ENCODE measurements at places on chromosomes 2 and 18.

GRCh38 chr2:34305587-34305986, 706.5 kb upstream of the FAM98A start:
- no peak for DNase-seq

- DNase-seq: no peak
Measured at GRCh38 chr2:45567288-45567963, 43.6 kb downstream of the SRBD1 start.

DNA sequence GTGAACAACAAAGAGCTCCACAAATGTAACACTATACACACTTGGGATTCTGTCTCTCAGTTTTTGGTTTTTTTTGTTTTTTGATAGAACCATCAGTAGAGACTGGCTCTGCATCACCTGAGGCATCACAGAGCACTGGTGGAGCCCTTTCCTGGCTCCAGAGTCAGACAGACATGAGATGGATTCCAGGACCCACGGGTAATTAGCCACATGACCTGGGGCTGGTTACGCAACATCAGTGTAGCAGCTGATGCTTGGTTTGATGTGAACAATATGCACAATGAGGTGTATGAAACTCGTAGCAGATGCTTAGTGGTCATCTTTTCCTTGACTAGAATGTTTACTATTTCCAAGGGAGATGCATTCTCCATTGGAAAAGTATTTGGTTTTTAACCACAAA, 40.7 kb downstream of the CMPK2 start:
- no peak for DNase-seq

GRCh38 chr2:239736358-239737143, 288.6 kb downstream of the NDUFA10 start:
- no peak for DNase-seq

- DNase-seq: no peak
Measured at GRCh38 chr2:201707142-201707541, 8.7 kb upstream of the MPP4 start.

GRCh38 chr2:15532996-15533395, 28.1 kb downstream of the NBAS start:
- no peak for DNase-seq

GRCh38 chr2:218179782-218180181, 13.0 kb upstream of the CXCR1 start:
- no peak for DNase-seq

GRCh38 chr2:201255408-201256033, 4.8 kb upstream of the CASP8 start:
- no peak for DNase-seq

DNA sequence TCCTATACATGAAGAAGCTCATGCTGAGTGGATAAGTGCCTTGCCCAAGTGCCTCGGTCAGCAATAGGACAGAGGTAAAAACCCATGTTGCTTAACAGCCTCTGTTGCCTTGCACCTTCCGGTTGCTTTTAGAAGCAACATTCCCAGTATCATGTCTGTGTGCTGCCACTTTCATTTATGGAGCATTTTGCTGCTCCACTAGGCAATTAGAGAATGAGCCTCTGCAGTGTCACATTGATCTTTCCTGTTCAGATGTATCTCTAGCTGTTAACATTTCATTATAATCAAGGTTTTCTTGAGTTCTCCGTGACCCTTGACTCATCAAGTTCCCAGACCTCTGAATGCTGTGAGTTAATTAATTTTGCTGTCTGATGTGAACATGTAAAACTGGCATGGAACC, 134.5 kb upstream of the EPB41L3 start:
- DNase-seq: no peak

DNA sequence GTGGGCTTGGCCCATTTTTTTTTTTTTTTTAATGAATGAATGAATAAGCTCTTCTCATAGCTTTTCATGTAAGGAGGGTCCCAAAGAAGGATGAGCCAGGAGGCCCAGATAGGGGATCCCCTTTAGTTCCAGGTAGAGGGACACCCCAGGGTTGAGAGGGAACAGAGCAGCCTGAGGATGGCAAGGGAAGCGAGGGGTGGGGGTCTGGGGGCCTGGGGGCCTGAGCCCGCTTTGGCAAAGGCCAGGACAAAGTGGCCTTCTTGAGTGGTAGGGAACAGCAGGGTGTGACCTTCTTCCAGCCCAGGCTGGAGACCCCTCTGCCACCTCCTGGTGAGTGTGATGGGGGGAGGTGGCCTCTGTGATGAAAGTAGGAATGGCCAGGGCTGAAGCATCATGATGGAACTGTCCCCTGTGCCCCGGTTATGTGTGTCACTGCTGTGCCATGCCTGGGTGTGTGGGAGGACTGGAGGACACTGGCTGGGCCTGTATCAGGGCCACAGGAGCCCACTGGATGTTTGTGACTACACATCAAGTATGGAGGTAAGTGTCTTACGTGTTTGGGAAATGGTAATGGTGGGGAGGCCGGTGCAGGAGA, 263.5 kb upstream of the HDAC4 start:
- DNase-seq: no peak

DNA sequence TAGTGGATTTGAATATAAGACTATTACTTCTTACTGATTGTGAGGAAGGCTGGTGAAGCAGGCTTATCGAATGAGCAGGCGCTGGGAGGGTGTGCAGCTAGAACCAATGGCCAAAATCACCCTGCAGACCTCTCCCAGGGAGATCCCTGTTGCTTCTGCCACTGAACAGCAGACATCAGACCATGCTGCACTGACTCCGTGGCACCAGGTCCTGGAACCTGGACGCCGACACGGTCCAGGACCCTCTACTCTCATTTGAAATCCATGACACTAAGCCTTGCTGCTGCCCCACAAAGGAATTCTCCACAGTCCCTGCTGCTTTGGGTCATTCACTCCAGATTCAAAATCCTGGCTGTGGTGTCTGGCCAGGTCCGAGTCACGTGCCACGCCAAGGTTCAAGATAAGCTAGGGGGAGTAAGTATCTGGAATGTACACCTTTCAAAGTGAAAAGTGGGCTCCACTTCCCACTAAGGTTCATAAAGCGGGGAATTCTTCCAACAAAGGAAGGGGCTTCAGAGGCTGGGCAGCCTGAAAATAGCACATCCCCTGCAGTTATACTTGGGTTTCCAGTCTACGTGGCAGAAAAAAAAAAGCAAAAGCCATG, 9.0 kb upstream of the YWHAQ start:
- DNase-seq: no peak

GRCh38 chr18:33804258-33804657, 226.2 kb downstream of the ASXL3 start:
- DNase-seq: no peak

- no peak for DNase-seq
Measured at GRCh38 chr2:32947484-32948143, 861 bp downstream of the LTBP1 start.

- no peak for DNase-seq
Measured at GRCh38 chr2:68646303-68646702, 2.9 kb downstream of the PROKR1 start.

DNA sequence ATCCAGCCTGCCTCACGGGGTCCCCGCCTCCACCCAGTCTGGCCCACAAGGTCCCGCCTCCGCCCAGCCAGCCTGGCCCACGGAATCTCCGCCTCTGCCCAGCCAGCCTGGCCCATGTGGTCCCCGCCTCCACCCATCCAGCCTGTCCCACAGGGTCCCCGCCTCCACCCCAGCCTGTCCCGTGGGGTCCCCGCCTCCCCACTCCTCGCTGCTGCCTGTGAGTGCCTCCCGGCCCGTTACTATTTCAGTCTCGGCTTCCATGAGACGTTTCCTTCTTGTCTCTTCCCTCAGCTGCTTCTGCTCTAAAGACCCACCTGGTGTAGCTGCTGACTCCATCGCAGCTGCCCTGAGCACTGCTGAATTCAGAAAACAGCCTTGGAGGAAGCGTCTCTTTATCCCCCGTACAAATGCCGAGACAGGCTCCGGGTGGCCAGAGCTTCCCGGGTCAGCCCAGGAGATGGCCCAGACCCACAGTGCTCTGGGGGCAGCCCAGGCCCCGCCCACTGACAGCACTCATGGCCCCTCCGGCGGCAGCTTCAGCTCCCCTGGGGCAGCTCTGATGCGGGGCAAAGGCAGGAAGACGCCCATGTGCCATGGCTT, 69.8 kb downstream of the NFATC1 start:
- DNase-seq: no peak

GRCh38 chr2:228629251-228629650, 447.8 kb upstream of the SPHKAP start:
- no peak for DNase-seq

DNA sequence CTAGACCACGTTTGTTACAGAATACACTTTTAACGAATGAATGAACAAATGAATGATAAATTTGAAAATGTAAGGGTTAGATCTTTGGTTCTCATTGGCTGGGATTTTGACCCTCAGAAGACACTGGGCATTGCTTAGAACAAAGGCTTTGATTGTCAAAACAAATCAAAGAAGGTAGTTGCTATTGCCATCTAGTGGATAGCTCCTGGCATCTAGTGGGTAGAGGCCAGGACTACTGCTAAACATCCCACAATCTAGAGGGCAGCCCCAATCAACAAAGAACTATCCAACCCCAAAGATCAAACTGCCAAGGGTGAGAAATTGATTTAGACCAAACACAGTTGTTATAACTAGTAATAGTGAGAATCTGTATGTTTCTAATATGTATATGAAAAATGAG, 552.3 kb downstream of the KCNJ3 start:
- DNase-seq: no peak

- no peak for DNase-seq
Measured at GRCh38 chr18:66046032-66046602, 295.3 kb downstream of the CDH7 start.

GRCh38 chr2:144686518-144687215, 166.7 kb upstream of the ZEB2 start:
- no peak for DNase-seq

DNA sequence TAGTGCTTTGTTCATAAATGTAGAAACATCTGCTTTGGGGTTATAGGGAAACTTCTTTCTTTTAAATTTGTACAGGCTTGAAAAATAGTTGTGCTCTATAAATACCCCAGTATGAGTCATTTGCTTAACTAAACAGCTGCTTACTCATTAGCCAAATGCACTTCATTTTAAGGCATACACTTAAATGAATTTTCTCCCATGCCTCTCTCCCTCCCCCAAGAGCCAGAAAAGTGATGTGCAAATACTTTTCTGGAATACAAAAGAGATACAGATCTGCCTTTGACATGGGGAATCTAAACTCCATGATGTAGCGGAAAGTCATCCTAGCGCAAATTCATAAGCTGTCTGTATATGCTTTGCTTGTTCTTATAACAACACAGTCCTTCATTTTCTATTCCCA, 469.4 kb downstream of the DLGAP1 start:
- no peak for DNase-seq

GRCh38 chr18:1037776-1038175, 133.1 kb downstream of the ADCYAP1 start:
- no peak for DNase-seq

- DNase-seq: no peak
Measured at GRCh38 chr2:223797037-223797436, 40.3 kb downstream of the AP1S3 start.

DNA sequence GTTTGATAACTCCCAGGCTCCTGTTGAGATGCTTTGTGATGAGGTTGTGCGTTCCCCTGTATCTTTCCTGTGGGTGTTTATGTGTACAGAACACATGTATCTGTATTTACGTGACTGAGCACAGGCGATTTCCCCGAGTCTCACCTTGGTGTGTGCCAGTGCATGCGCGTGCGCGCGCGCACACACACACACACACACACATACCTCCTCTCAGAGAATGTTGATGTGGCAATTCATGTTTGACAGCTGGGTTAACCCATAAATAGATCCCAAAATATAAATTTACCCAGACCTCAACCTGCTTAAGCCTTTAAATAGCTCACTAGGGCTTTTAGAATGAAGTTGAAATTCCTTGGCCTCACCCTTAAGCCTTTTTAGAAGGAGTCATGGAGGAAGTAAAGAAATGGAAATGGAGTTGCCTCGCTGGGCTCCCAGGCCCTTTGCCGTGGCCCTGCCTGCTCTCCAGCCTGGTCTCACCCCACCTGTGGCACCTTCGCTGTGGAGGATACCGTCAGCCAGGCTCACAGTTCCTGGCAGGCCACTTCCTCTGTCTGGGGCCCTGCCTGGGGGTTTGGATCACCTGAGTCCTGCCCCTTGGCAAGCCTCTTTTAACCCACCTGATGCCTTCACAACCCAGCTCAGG, 20.3 kb downstream of the AGAP1 start:
- no peak for DNase-seq

- no peak for DNase-seq
Measured at GRCh38 chr2:102273619-102274211, 37.6 kb upstream of the IL1RL1 start.

DNA sequence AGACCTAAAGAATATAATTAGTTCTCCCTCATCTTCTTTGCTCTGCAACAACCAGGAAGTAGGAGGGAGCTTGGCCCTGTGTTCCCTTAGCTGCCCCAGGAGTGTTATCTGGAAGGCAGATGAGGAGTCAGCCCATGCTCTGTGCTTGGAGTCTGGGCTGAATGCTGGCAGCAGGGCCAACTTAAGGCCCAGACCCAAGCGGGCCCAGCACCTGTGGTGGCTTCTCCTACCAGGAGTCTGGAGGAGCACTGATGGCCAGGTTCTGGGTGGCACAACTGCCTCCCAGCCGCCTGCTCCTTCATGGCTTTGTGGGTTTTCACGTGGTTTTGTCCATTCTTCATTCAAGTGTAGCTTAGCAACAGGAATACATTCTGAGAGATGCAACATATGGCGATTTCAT, 1910.7 kb upstream of the LRRTM1 start:
- no peak for DNase-seq

DNA sequence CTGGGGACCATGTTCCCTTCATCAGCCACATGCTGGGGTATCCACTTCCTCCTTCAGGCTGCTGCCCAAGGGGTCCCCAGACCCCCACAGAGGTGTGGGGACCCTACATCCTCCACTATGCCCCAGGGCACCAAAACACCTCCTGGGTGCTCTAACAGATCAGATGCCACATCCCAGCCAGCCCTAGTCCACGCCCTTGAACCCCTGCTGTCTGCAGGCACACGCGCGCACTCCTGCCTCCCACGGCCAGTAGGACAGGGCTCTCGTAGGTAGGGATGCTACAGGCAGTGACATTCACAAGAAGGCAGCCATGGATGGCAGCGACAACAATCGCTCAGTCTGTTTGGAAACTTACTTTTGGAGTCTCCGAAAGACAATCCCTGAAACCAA, 3.0 kb upstream of the GPC1 start:
- no peak for DNase-seq

GRCh38 chr18:58288921-58289797, 245.1 kb downstream of the NEDD4L start:
- no peak for DNase-seq

DNA sequence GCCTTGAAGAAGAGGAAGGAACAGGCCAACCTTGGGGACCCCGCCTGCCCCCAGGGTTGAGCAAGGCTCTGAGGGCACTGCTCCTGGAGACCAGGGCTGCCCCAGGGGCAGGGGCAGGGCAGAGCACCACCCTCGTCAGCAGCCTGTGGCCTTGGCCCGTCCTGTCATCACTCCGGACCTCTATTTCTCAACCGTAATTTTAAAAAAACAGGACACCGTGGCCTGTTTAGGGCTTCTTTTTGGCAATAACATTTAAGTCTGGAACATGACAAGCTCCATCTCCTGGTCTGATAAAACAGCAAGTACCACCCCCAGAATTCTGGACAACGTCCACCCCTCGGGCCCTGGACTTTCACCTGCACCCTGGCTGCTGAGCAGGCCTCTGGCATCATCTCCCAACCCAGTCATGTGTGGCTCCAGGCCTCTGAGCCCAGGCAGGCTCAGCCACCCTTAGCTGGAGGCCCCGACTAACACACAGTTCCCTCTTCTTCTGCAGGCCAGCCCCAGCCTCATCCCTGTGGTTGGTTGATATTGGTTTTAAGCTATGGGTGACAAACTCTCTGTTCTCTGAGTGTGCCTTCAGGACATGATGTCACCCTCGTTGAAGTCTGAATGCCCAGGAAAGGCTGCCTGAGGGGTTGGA, 22.6 kb upstream of the ID2 start:
- DNase-seq: no peak

All from cortex of kidney (tissue), 1 donor.